Airway epithelial cell (primary cell): ENCODE measurements at places on chromosomes 2 and 18. TPM values are rescaled to one million over a fixed set of nuclear protein-coding genes. Genes with fewer than 3 reads are reported as not detected.

OTOS gene
- total RNA-seq: not detected in 2 replicates

DOK6 gene
- total RNA-seq: not detected in 2 replicates

AFG3L2 gene
- 51.3 and 57.4 TPM in 2 replicates for total RNA-seq

PARD3B gene
- 0.46 and 1.6 TPM in 2 replicates for total RNA-seq

CHRNG gene
- not detected in 2 replicates for total RNA-seq

ST8SIA3 gene
- not detected in 2 replicates for total RNA-seq

NT5C1B gene
- 0.07 TPM in 1 of 2 replicates, not detected in the other for total RNA-seq

GBX2 gene
- total RNA-seq: not detected in 2 replicates
